ENCODE measurements at places on chromosomes 4 and X.

DNA sequence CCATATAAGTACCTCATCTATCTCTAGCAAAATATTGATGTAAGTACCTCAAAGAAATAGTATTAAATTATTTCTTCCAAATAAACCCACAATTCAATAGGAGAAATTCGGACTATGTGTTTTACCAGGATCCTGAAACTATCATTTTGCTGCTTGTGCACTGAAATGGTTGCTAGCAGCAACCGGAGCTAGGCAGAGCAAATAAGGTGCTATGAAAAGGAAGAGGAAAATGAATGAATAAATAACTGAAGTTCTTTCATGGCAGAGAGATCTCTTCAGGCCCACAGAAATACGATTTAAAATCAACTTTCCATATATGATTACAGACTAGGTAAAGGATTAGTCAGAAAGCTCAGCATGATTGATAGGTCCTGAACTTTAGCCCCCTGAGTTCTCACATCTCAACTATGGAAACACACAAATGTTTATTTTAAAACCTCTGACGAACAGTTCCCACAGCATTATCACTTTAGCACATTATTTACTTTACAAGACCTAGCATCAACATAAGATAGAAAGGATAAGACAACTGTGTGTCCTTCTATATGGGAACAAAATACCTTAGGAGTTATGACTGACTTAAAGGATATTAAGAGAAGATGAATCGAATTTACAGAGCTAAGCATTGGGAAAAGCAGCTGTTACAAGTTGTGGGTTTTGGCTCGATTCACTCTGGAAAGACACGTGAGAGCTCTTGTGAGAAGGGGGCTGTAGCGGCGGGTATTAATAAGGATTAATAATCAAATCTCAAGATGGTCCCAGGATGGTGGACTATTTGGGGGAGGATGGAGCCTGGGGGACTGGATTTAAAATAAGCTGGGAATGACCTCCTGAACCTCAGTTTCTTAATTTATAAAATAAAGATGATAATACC is 104.3 kb downstream of the CORIN start:
- DNase-seq, result no peak

DNA sequence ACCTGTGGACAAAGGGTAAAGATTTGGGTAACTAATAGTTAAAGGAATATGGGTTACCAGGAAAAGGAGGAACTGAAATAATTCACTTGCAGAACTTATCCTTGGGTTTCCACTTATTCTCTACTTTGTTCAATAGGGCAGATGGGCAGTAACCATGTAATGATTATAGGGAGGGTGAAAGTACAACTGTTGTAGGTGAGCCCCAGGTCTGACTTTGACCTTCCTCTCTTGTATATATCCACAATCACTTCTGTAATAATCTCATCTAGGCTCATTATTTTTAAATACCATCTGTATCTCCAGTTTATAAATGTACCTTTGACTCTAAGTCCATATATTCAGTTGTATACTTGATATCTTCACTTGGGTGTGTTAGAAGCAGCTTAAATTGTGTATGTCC is 32.1 kb downstream of the CXXC4 start:
- no peak for DNase-seq

GRCh38 chrX:128846385-128846784 is 676.9 kb downstream of the SMARCA1 start:
- DNase-seq, result no peak

GRCh38 chr4:168833881-168834280 is 176.2 kb downstream of the CBR4 start:
- DNase-seq, result no peak

DNA sequence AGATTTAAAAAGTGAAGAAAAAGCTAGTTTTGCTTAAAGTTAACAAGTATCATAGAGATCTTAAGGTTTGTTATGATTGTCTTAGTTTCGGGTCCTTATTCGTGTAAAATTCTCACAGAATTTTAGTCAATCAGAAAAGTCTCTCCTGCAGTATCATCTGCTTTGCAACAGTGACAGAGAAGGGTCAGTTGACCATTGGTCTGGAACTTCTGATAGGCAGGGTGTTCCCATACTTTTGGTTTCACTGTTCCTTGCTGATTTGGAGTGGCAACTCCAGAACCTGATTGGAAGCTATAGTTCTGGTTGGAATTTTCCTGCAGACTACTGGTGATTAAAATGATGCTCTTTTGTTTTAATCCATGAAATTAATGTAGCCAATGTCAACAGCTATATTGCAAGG is 1.8 kb downstream of the IL15 start:
- DNase-seq, result no peak

DNA sequence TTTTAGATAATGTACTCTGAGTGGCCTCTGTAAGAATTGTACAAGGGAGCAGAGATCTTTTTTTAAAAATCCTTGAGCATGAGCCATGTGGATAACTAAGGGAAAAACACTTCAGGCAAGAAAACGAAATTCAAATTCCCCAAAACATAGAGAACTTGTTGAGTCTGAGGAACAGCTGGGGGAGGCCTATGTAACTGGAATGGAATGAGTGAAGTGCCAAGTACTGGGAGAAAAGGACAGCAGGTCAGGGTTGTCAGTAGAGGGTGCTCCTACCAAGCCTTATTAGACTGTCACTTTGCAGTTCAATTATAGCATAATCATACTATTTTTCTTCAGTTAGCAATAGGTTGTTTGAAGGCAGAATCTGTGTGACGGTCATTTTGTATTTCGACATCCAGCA is 135.1 kb downstream of the ARHGAP6 start:
- DNase-seq, result no peak

- DNase-seq, result no peak
Measured at GRCh38 chr4:48642421-48643374, 137.4 kb downstream of the FRYL start.

- DNase-seq, result no peak
Measured at GRCh38 chr4:3656416-3657356, 109.5 kb upstream of the ADRA2C start.

DNA sequence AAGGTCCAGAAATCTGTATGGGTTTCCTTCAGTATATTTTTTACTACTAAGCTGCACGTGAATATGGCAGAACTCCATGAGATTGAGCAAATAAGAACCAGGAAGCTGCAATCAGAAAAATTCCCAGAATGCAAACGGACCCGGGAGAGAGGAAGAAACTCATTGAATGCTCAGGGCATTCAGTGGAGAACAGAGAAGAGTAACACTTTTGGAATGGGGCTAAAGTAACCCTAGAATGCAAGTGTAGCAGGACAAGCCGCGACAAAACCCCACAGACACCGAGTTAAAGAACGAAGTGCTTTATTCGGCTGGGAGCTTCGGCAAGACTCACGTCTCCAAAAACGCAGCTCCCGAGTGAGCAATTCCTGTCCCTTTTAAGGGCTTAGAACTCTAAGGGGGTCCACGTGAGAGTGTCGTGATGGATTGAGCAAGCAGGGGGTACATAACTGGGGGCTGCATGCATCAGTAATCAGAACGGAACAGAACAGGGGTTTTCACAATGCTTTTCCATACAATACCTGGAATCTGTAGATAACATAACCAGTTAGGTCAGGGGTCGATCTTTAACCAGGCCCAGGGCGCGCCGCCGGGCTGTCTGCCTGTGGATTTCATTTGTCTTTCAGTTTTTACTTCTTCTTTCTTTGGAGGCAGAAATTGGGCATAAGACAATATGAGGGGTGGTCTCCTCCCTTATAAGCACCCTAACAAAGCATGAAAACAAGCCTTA is 56.4 kb downstream of the RAB28 start:
- no peak for DNase-seq

GRCh38 chrX:103330681-103331288 is 746 bp downstream of the TCEAL7 start:
- DNase-seq, result no peak

Measured in T-helper 1 cell (primary cell).